ENCODE measurements at places on chromosomes 1 and 21.

GRCh38 chr1:46798810-46799209, at the start of gene CYP4B1:
TSS of gene CYP4B1 (plus strand) at chr1:46799046. CDS start at chr1:46799082, 36 bp downstream.
- no peak for DNase-seq

GRCh38 chr1:177343445-177343844, 172.7 kb downstream of the BRINP2 start:
- DNase-seq = no peak

- DNase-seq = no peak
Observed at GRCh38 chr1:220884109-220884980, 5.1 kb downstream of the HLX start.

GRCh38 chr1:182350839-182351238, 40.8 kb downstream of the GLUL start:
- DNase-seq = no peak

GRCh38 chr1:1344655-1345361, 4.4 kb downstream of the DVL1 start:
- no peak for DNase-seq

- DNase-seq = no peak
Observed at GRCh38 chr1:91234181-91234580, 170.5 kb downstream of the HFM1 start.

DNA sequence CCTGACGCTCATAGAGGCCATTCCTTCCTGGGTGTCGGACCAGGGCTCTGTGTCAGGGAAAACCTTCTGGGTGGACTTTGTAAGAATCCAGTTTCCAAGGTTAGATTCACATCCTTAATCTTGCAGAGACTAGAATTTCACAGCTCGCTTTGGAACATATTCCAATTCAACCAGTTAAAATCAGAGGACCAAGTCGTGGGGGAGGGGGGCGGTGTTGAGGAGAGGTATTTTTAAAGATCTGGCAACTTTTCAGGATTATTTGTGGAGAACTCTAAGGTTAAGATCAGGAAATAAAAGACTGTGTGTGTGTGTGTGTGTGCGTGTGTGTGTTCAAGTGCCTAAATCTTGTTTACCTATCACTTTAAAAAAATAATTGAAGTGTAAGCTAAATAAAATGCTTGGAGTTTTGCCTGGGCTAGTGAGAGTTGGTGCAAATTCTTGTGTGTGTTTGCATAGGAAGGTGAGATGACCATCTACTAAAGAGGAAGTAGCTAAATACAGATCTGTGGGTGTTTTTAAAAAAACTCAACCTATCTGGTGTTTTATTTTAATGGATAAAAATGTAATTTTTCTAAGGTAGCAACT, 21.8 kb downstream of the TENT5C start:
- DNase-seq = no peak

DNA sequence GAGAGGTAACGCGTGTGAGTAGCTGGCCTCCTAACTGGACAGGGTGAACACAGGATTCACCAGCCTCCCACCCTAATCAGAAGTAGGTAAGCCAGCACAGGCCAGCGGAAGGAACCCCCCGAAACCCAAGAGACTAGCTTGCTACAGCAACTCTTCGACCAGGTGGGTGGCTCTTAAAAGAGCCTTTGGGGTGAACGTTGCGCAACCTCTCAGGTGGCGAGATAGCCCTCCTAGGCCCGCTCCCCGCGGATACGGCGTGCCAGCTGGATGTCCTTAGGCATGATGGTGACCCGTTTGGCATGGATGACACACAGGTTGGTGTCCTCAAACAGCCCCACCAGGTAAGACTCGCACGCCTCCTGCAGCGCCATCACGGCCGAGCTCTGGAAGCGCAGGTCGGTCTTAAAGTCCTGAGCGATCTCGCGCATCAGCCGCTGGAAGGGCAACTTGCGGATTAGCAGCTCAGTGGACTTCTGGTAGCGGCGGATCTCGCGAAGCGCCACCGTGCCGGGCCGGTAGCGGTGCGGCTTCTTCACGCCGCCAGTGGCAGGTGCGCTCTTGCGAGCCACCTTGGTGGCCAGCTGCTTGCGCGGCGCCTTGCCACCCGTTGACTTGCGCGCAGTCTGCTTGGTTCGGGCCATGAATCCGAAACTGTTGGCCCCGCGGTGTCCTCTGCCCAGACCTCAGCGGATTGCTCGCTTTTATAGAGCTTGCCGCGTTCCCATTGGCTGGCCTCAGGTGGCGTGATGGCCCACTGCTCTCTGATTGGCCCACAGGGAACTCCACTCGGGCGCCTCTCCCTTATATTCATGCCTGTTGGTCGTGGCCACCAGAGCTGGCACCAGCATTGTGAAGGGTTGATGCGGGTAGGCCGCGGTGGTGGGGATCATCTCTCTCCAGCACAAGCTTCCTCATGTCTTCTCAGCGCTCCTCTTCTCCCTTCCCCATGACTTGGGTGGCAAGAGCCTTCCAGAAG, 8.3 kb upstream of the TRIM17 start:
- DNase-seq = no peak

DNA sequence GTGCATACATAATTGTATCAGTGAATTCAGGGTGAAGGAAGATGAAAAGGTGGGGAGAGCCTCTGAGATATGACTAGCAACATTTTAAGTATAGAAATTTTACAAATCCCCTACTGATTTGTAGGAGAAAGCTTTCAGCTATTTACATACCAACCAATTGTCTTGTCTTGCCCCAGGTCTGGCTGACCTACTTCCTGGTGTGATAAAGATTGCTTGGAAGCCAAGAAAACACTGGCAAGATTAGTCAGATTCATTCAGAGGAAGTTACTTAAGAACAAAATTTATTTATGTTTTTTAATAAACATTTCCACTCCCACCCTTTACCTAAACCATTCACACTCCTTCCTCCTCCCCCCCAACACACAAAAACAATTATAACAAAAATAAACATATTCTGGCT, 17.5 kb downstream of the PTGS2 start:
- no peak for DNase-seq

- no peak for DNase-seq
Observed at GRCh38 chr1:225373155-225373554, 54.7 kb downstream of the LBR start.

- DNase-seq = no peak
Observed at GRCh38 chr21:34367320-34367935, 3.6 kb downstream of the KCNE2 start.

GRCh38 chr1:16442941-16443340, 2.4 kb downstream of the NECAP2 start:
- DNase-seq = no peak

DNA sequence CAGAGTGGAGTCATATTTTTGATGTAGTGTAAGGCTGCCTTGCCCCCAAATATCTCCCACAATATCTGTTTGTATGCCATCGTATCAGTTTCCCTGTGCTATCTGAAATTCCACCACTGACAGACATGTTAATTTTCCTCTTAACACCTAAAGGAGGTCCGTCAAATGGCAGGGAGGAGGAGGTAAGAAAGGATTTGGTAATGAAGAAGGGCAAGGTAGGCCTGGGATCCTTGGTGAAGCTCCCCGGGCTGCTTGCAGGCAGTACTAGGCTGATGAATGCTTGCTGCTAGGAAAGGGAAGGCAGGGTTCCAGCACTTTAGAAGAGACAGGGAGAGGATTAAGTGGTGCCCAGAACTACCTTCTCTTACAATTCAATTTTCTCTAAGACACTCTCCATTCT, 402.4 kb upstream of the ZP4 start:
- no peak for DNase-seq

GRCh38 chr1:112872551-112872962, 83.4 kb downstream of the SLC16A1 start:
- DNase-seq = no peak

DNA sequence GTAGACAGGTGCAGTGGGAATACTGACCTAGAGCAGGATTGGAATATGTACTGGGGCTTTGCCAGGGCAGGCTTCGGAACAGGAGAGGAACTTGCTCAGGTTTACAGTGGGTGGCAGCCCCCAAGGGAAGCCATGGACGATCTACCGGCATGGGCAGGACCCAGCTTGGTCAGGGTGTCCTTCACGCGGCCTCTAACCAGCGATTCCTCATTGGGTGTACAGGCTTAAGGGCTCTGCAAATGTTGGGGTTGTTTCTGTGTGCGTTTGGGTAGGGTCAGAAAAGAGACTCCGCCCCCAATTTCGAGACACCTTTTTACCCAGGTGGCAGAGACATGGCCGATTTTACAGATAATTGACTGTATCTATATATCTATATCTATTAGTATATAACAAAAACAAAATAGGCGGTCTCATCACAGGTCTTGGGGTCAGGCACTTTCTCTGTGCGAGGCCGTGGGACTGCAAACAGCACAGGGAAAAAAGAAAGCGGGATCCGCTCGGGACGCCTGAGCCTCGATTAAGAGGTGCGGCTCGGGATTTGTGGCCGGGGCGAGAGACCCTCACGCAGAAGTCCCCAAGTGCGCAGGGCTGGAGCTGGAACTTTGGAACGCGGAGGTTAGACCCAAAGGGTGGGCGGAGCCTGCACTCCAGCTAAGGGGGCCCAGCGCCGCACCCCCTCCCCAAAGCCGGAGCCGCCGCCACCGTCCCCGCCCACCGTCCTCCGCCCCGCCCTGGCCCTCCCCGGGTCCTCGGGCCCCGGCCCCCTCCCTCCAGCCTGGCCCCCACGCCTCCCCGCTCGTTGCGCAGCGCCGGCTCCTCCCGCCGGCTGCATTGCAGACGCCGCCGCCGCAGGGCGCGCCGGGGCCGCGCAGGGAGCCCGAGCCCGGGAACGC, 67.5 kb upstream of the VAMP3 start:
- DNase-seq = no peak

DNA sequence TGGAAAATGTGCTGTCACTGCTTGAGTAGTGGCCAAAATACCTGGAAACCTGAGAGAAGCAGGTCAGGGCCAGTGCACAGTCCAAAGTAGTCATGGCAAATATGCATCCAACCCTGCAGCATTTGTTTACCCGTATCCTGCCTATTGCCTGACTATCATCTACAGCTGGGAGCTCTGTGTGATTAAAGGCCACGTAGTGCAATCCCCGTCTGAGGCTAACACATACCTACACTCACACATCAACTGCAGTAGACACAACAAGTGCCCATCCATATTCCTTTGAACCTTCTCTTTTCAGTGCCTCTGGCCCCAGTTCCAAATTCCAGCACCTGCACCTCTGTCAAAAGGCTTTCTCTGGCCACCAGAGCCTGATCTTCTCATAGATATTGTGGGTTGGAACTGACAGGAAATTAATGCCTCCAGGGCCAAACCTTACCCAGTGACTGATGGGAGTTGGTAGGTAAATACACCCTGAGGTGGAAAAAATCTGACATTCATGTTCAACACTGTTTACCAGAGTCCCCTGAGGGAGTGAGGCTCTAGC, 383.0 kb downstream of the SETD4 start:
- DNase-seq = no peak

- DNase-seq = no peak
Observed at GRCh38 chr1:67898033-67898726, 64.9 kb upstream of the GNG12 start.

- no peak for DNase-seq
Observed at GRCh38 chr1:233714631-233715217, 100.8 kb downstream of the KCNK1 start.

GRCh38 chr1:26012864-26013263, 8.7 kb upstream of the EXTL1 start:
- DNase-seq = no peak

DNA sequence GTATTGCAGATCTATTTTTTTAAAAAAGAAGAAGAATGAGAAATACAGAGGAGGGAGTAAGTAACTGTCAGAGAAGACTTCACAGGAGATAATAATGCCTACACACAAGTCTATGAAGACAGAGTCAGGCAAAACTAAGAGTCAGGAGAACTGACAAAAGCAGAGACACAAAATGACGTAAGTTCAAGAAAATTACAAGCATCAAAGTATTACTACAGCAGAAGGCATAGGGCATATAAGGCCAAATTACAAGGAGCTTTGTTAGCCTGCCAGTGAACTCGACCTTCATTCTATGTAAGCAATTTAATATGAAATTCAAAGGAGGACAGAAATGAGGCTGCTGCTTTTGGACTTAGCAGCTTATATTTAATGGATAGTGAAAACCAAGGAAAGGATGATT, 23.7 kb downstream of the FAF1 start:
- DNase-seq = no peak

GRCh38 chr1:154433161-154433764, 28.1 kb downstream of the IL6R start:
- DNase-seq = no peak

GRCh38 chr1:116343019-116343418, 30.0 kb upstream of the ATP1A1 start:
- DNase-seq = no peak

DNA sequence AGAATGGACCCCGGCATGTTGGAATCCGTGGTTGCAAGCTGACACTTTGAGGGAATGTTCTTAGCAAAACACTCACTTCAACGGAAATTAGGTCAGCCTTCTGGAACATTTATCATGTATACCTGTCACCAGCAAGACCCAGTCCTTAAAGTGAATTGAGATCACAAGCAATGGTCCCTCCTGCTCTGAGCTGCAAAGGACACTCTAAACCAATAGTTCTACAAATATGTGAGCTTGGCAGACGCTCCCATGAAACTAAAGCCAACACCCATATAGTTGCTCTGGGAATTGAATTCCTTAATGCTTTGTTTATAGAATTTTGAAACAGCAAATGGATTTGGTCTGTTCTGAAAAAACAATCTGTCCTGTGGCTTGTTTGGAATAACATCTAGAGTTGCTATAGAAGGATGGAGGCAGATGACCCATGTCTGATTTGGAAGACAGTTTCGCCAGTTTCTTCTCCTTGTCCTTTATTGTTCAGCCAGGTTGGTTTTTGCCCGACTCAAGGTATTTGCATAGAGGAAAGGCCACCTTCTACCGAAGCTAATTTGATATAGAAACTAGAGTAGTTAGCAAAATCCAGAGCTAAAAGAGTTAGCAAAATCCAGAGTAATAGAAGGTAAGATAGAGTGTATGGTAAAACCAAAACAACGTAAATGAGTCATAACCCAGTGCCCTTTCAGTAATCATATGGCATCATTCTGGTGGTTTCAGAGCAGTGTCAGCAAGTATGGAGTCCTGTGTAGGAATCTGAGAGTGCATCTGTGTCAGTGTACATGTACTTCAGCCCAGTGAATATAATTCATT, 236.2 kb downstream of the NFIA start:
- no peak for DNase-seq

GRCh38 chr1:52523376-52523775, 29.5 kb downstream of the TUT4 start:
- DNase-seq = no peak

GRCh38 chr1:181658581-181658980, 175.3 kb downstream of the CACNA1E start:
- no peak for DNase-seq

GRCh38 chr21:45507888-45508508, 34.2 kb downstream of the SLC19A1 start:
- DNase-seq = no peak

DNA sequence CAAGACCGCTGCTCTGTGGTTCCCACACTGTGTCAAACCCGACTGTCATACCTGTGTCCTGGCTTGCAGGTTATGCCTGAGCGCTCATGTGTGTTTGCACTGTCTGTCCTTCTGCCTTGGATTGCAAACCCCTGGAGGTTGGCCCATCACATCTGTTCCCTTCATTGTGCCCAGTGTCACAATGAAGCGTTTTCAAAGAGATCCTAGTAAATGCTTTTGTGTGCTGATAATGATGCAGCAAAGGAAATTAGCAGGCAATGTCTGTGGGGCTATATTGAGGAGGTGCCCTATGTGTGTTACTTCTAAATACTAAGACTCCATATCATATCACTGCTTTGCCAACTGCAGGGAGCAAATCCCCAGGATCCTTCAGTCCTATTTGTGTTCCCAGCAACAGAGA, 424.4 kb upstream of the NFIA start:
- no peak for DNase-seq

GRCh38 chr1:228106800-228107054, 2.4 kb downstream of the MRPL55 start:
- DNase-seq = no peak

- no peak for DNase-seq
Observed at GRCh38 chr1:54952950-54953718, 27.3 kb upstream of the TMEM61 start.

GRCh38 chr1:216686860-216687766, 36.1 kb downstream of the ESRRG start:
- DNase-seq = no peak
